NAMALWA (cell line): ENCODE measurements at places on chromosomes 2 and 18.

DNA sequence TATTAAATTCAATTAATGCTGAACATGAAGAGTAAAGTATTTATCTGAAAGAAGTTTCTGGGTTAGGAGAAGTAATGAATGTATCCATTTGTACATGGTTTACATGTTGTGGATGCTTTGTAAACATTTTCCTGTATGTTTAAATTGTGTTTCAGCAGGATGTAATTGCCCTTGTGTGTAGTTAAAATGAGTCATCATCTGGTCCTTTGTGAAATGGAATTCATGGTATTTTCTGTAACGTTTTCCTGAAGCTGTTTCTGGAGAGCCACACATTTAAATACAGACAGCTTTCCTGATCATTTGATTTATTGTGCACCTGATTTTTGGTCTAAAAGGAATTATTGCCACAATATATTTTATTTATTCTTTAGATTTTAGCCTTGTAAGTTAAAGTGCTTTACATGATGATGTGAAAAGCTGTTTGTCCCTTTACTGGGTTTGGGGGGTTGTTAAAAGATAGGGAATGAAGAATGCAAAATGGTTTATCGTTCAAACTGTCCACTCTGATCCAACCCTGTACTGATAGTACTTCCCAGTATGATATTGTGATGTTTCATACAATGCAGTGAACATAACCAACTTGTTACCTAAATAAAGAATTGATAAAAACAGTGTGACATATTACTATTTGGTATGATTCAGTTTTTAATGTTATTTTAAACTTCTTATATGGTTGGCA is 41.7 kb upstream of the SLC3A1 start:
- DNase-seq: no peak

DNA sequence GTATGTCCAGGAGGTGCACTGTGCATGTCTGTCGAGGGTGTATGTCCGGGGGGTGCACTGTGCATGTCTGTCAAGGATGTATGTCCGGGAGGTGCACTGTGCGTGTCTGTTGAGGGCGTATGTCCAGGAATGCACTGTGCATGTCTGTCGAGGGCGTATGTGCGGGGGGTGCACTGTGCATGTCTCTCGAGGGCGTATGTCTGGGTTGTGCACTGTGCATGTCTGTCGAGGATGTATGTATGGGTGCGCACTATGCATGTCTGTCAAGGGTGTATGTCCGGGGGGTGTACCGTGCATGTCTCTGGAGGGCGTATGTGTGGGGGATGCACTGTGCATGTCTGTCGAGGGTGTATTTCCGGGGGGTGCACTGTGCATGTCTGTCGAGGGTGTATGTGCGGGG is 249.3 kb upstream of the MYT1L start:
- no peak for DNase-seq

DNA sequence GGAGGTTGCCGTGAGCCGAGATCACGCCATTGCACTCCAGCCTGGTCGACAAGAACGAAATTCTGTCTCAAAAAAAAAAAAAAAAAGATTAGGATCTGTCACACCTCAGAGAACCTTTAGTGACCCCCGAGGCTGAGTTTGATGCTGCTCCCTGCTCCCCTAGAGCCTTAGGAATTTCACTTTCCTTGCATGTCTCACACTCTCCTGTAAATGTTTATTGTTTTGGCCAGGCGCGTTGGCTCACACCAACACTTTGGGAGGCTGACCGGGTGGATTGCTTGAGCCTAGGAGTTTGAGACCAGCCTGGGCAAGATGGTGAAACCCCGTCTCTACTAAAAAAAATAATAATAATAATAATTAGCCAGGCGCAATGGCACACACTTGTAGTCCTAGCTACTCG is 31.5 kb downstream of the SRSF7 start:
- DNase-seq: no peak

DNA sequence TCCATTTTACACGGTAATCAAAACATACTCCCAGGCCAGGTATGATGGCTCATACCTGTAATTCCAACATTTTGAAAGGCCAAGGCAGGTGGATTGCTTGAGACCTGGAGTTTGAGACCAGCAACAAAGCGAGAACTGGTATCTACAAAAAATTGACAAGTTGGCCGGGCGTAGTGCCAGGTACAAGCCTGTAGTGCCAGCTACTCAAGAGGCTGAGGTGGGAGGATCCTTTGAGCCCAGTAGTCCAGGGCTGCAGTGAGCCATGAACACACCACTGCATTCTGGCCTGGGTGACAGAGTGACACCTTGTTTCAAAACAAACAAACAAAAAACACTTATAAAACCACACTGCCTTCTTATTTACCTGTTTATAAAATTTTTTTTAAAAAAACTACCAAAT is 80.8 kb downstream of the GAREM1 start:
- no peak for DNase-seq

- peak; percentile 52 for DNase-seq
Measured at GRCh38 chr2:19899985-19900930, 1.5 kb downstream of the TTC32 start.
